ENCODE measurements at places on chromosomes 6 and 20. TPM values are rescaled to one million over a fixed set of nuclear protein-coding genes. Genes with fewer than 3 reads are reported as not detected.

C4B gene
- polyA plus RNA-seq = not detected

WFDC10B gene
- not detected for polyA plus RNA-seq

TINAG gene
- not detected for polyA plus RNA-seq

SERINC1 gene
- polyA plus RNA-seq = 529 TPM

ZNF311 gene
- 0.77 TPM for polyA plus RNA-seq

PPP1R16B gene
- 7.0 TPM for polyA plus RNA-seq

SUMO4 gene
- polyA plus RNA-seq = 2.7 TPM

CLPSL2 gene
- polyA plus RNA-seq = 1.9 TPM

TAB2 gene
- 15.2 TPM for polyA plus RNA-seq

COX4I2 gene
- 1.9 TPM for polyA plus RNA-seq

PRND gene
- not detected for polyA plus RNA-seq

NKX2-2 gene
- 0.69 TPM for polyA plus RNA-seq

DZANK1 gene
- polyA plus RNA-seq = 6.2 TPM

SYNE1 gene
- 131 TPM for polyA plus RNA-seq

GOPC gene
- 20.0 TPM for polyA plus RNA-seq

BPIFB4 gene
- not detected for polyA plus RNA-seq

CPNE5 gene
- 22.8 TPM for polyA plus RNA-seq

BPIFB2 gene
- not detected for polyA plus RNA-seq

PEX7 gene
- 28.9 TPM for polyA plus RNA-seq

Data from Purkinje cell (primary cell).